Stimulated activated CD8-positive, alpha-beta memory T cell treated with anti-CD3 and anti-CD28 coated beads, Interleukin-15, amount 100 ng/mL, for 24 hours (primary cell): ENCODE measurements at places on chromosomes 2 and 18.

DNA sequence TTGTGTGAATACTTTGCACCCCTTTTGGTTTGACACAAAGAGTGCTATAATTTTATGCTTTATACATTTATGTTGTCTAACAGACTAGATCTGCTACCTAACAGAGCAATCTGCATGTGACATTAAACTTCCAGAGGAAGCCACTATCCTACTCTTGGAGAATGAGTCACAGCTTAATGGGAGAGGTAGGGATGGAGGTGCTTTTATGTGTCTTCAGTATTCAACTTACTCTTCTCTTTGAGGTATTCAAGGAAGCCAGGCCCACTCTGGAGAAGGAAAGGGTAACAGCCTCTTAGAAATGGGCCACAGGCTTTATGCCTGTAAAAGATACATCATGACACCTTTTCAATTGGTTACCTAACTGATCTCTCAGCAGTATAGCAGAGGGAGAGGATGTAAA is 85.8 kb upstream of the NEUROD1 start:
- no peak for DNase-seq

DNA sequence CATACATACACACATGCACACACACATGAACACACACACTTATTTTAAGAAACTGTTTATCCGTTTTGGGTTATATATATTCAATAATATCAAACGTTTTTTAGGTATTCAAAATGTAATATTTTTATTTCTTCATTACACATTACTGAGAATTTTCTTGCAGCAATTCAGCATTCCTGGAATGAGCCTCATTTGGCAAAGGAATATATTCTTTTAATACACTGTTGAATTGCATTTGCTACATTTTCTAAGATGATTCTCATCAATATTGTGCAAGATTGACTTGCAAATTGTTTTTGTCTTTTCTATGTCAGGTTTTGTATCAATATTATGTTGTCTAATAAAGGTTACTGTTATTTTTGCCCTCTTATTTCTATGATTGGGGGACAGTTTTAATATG is 276.1 kb upstream of the CYP26B1 start:
- no peak for DNase-seq

DNA sequence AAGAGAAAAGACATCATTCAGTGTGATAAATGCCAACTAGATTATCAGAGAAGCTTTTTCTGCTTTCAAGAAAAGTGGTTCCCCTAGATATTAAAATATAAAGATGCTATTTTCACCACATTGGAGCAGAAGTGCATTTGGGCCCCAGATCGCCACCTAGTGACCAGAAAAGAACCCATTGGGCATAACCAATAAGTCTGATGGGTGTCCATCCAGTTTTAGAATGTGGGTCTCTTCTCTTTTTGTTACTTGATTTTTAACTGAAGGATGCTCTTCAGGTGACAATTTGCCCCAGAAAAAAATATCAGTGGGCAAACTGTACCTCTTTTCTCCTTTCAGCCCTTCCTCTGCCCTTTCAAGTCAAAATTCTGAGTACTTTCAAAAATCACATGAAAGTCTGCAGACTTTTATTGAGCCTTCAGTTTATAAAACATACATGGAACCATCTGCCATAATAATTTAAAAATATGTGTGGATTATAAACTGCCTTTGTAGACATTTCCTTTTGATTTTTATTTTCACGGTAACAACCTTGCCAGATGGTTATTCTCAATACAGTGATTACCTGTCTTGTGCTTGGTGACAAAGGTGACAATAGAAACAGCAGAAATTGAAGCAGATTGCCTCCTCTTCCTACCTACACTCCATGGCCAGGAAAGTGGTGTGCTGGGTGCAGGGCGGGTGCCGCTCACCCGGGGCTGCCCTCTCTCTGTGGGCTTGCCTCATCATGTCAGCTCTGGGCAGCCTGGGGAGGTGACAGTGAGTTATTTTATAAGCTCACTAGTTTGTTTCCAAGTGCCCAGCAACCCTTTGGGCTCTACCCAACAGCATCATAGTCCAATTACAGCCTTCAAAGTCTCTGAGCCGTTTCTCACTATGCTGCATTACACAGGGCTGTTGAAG is 124.5 kb downstream of the DCDC2C start:
- DNase-seq = no peak

DNA sequence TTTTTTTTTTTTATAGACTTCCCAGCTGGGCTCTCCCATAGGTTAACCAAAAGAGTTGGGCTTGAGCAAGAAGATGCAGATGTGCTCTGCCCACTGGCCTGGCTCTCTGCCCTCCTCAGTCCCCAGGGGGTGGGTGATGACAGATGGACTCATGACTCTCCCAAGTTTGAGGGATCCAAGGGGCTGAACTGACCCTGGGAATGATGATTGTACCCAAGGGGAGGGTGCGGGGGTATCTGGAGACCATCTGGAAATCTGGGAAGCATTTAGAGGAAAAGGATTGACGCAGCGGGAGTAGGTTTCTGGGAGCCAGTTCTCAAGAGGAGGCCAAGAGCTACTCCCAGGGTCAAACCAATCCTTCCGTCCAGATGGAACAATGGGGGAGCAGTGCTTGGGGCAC is 330.8 kb downstream of the CYP26B1 start:
- no peak for DNase-seq

GRCh38 chr2:95285542-95285932 is 11.3 kb downstream of the PROM2 start:
- no peak for DNase-seq

DNA sequence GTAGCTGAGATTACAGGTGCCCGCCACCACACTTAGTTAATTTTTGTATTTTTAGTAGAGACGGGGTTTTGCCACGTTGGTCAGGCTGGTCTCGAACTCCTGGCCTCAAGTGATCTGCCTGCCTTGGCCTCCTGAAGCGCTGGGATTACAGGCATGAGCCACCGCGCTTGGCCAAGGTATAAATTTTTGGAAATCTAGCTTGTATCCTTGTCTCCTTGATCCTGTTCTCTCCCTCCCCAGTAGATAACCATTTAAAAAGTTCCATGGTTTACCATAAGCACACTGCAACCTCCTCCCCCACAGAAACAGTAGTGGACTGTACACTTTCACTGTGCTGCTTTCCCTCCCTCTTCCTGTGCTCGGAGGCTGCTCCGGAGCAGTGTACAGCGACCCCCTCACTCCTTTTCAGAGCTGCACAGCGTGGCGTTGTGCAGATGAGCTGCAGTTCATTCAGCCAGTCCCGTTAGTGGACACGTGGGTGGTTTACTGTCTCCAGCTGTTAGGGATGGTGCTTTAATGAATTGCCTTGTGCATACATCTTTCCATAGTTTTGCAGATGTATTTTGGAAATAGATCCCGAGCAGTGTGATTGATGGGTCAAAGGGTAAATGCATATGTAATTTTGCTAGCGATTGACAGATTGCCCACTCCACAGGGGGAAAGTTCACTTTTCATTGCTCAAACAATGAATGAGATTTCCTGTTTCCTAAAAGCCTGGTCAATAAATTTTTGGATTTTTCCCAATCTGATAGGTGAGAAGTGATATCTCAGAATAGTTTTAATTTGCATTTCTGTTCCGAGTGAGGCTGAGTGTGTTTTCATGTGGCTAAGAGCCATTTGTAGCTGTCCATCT is 14.8 kb downstream of the ASB1 start:
- no peak for DNase-seq

GRCh38 chr2:225137971-225138370 is 95.7 kb upstream of the DOCK10 start:
- DNase-seq = no peak

DNA sequence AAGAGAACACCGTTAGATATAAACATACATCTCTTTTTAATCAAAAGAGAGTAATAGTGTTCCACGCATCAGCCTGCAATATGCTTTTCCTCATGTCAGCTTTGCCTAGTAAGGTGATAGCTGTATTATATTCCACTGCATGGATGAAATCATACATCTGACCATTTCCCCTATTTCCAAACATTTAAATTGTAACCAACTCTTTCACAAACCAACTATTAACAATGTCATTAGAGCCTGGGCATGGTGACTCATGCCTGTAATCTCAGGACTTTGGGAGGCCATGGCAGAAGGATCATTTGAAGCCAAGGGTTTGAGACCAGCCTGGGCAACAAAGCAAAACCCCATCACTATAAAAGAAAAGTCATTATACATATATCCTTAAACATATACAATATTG is 284.8 kb downstream of the BCL11A start:
- DNase-seq = no peak

DNA sequence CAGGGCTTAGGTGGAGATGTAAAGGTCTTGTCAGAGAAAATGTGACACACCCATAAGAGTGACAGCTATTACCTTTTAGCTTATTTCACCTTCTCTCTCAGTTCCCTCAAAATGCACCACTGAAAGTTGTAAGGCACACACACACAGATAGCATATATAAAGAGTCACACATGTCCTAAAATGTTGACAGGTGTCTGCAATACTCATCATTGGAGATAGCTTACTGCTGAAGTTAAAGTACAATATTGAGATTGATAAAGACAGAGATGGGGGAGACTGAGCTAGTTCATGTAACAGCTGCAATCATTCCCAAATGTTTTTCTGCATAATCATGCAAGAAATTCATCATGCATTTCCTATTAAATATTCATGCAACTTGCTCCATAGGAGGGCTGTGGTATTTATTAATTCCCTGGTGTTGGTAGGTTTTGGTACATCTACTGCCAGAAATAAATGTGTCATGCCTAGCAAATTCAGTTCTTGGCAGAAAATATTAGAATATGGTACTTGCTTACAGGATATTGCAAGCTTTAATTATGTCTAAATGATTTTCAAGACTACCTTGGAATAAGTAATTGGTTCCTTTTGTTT is 118.8 kb upstream of the RBMS1 start:
- DNase-seq = no peak

DNA sequence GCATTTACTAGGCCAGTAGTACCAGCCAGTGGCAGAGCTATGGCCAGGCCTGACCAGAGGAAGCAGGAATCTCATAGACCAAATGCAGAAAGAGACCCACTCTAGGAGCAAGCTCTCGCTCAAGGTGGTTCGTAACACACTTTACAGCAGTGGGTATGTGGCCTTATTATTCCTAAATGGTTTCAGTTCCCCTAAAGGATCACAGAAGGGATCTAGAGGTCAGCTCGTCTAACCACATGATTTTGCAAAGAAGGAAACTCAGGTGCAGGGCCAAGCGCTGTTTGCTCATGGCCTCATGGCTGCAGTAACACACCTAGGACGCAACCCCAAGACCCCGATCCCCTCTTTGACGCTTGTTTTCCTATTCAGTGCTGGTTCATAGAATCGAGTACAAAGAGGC is 65.5 kb upstream of the ATG16L1 start:
- DNase-seq = no peak

GRCh38 chr2:20034821-20035220 is 16.6 kb downstream of the LAPTM4A start:
- no peak for DNase-seq

DNA sequence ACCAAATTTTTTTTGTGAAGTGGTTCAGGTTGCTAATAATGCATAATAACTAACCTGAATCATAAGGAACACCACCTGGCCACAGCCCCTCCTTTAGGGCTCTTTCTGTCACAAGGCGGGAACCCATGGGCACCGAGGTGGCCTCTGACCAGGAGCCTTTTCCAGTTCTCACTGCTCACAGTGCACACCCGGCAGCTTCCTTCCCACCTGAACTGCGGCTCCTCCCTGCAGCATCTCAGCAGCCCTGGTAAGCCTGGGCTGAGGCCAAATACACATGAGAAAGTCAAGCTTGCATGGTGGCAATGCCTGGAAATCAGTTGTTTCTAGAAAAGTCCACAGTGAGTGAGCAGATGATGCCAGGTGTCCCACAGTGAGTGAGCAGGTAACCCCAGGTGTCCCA is 77.6 kb upstream of the SNTG2 start:
- DNase-seq = no peak

DNA sequence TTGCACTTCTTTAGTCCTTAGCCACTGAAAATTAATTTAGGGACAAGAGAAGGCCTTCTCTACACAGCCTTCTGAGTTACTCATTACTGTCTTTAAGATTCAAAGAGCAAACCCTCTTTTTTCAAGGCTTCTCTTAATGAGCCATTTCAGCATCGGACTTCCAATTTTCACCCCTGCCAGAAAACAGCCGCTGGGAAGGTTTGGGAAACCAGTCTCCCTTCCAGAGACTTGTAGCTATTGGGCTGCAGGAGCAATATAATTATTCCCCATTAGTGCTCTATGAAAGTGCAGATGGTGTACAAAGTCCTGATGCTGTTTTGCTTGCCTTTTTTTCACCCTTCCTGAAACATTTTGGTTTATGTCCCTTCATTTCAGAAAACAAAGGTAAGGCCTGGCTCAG is 79.3 kb downstream of the GPR39 start:
- no peak for DNase-seq

GRCh38 chr2:128732976-128733431 is 414.3 kb upstream of the HS6ST1 start:
- DNase-seq = no peak

DNA sequence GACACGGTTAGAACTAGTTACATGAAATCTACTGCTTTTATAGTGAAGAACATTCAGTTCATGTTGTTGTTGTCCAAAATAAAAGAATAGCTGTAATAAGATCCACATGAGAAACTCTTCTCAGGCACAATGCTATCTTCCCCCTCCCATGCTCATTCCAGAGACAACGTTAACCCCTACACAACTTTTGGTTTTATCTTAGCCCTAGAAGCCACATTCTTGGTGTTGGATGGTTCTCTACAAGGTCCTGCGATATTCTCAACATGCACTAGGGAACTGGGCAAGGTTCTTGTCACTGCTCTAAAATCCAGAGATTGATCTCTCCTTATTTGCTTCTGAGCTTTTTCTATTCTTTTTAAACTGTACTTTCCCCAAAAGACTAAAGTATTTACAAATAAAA is 51.3 kb upstream of the DNAH7 start:
- DNase-seq = no peak

DNA sequence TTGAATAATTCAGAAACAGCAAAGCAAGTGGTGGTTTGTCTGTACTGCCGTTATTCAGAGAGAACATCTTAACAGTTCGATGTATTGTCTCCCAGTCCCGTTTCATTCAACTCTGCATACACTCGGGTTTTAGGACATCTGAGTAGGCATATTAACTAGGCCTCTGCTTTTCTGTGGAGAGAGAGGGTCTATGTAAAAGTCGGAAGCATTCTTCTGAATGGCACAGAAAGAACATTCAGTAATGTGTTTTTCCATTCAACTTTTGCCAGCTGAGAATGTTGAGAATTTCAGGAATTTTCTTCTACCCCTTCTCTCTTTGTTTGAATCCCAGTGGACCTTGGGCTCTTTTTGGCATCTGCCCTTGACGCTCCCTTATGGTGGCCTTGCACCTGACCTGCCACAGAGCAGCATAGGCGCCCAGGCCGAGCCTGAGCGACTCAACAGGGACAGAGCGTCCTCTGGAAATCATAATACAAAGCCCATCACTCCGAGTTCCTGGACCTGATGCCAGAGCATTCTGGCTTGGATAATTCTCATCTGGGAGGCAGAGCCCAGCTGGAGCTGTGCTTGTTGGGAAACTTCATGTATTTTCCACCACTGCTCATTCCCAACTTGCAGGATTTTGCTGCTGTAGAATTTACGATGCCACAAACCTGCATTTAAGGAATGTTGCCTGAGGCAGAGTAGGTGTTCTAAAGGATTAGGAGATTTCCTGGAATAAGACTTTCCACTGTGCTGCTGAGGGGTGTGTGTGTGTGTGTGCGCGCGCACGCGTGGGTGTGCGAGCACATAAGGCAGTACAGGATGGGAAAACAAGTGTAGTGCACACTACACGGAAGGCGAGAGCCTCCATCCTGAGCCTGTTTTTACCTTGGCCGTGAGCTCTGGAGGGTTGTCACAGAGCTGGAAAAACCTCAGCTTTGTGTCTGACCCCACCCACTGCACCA is 77.2 kb upstream of the TXNDC2 start:
- DNase-seq = no peak

GRCh38 chr2:215979620-215980019 is 33.7 kb downstream of the MREG start:
- no peak for DNase-seq
